ENCODE measurements at places on chromosomes 5 and 9.

GRCh38 chr9:83986195-83986594, 5.6 kb downstream of the RMI1 start:
- no peak for DNase-seq

DNA sequence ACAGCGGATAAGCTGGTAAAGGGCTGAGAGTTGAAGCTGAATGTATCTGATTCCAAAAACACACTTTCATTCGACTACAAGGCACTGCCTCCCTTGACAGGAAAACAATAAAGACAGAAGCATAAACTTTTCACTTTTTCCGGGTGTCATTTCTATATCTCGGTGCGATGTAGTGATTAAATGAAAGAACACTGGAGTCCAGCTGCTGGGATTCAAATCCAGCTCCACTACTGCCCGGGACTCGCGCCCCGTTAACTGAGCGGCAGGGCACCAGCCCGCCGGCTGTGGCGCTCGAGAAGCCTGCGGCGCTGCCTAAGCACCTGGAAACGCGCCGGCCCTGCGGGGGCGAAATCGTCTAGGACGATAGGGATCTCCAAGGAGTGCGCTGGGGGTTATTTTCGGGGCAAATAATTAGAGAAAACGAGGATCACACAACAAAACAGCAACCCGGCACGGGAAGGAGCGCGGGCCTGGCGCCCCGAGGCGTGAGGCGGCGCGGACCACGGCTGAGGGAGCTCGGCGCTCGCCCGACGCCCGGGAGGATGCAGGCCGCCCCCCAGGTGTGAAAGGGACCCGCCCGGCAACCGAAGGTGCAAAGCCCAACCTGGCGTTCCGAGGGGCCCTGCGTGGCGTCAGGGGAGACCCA, 837 bp downstream of the UIMC1 start:
- DNase-seq = no peak

GRCh38 chr9:125977223-125977622, 230.1 kb downstream of the PBX3 start:
- no peak for DNase-seq

GRCh38 chr9:23342291-23342690, 483.7 kb downstream of the ELAVL2 start:
- no peak for DNase-seq

DNA sequence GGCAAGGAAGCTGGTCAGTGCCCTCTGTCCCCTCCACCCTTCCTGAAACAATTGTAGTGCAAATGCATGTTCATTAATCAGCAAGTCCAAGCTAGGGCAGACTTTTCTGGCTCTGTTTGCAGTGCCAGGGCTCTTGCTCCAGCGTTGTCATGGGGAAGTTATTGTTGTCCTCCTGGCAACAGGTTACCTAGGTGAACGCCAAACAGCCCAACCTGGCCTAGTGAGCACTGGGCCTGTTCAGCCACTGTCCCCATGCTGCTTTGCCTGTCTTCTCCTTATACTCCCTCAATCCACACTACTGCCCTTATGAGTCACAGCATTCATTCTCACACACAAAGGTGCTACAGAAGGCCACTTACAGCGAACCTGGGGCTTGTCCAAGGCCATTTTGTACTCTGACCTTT, 34.5 kb upstream of the GLIS3 start:
- DNase-seq = no peak

GRCh38 chr5:95836544-95836943, 14.0 kb upstream of the GLRX start:
- DNase-seq = no peak

DNA sequence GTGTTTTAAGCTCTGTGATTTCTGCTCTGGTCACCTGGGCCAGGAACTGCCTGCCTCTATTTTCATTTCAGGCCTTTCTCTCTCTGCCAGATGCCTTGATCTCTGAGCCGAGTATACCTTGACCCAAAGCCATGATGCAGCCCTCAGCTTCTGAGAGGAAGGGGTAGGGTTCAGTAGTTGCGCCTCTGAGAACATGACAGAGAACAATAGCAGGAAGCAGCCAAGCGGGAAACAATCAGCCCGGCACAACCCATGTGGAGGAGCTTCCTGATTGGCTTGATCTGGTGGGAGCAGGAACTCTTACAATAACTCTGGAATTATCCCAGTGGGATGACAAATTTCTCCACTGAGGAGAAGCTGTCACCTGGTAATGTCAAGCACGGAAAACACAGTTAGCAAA, 127.4 kb downstream of the PALM2AKAP2 start:
- no peak for DNase-seq

Data from AG09309 (cell line).